CD4-positive, alpha-beta T cell treated with Interleukin-21 for 1 hour (primary cell): ENCODE measurements at places on chromosomes 12 and 14.
A peak's percentile ranks its signal among the peaks of the same experiment; 100 is the strongest.

DNA sequence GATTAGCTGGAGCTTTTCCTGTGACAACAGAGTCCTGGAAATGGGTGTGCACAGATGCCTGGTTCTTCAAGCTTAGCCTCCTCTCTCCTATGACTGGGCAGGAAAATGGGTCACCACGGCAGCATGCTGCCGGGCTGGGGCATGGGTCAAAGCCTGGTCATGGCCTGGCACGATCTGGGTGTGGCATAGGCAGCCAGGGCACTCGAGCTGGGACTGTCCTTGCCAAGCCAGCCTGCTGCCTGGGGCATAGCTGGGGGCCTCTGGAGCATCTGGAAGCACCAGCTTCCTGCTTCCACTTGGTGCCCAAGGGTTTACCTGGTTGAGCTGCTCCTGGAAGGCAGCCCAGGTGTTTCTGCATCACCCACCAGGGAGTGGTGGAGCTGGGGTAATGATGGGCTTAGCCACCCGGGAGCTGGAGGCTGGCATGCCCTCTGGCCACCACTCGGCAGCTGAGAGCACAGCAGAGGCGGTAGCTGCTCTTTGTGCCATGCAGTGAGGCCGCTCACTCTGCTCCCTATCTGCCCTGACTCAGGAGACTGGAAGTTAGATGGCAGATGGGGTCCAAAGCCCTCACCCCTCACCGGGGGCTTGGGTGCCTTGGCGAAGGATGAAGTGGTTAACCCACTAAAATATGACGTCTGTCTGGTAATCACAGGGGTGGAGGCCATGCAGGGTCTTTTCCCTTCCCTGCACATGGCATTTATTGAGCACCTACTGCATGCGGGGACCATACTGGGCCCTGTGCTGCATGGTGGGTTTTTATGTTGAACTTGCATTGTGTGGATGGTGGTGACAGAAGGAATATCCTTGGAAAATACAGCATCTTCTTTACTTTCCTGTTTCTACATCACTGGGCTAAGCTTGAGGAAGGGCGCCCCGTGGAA is 1.7 kb downstream of the OTUB2 start:
- DNase-seq, result no peak

- DNase-seq, result peak; percentile 88
Observed at GRCh38 chr12:126772171-126772864, 1494.7 kb upstream of the TMEM132C start.

DNA sequence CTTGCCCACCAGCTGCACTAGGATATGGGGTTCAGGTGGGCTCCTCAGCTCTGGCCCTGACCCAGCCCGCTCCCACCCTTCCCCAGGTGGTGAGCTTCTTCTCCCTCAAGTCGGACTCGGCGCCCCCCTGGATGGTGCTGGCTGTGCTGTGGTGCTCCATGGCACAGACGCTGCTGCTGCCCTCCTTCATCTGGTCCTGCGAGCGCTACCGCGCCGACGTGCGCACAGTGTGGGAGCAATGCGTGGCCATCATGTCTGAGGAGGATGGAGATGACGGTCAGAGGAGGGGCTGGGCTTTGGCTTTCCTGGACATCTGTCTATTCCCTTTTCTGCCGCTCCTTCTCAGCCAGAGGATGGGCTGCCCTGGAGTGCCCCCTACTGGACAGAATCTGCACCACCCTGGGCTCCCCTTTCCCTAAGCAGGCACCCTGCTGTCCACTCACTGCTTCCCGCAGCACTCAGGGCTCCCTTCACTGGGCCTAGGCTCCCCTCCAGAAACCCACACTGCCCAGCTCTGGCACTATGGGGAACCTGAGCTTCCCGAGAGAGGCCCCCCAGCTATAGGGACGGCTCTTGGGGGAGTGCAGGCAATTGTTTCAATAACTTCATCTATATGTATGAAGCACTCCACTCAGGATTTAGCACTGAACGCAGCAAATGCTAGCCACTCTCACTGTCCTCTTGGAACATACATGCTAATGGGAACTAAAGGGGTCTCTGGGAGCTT is 2.6 kb upstream of the P3H3 start:
- DNase-seq, result peak; percentile 80

DNA sequence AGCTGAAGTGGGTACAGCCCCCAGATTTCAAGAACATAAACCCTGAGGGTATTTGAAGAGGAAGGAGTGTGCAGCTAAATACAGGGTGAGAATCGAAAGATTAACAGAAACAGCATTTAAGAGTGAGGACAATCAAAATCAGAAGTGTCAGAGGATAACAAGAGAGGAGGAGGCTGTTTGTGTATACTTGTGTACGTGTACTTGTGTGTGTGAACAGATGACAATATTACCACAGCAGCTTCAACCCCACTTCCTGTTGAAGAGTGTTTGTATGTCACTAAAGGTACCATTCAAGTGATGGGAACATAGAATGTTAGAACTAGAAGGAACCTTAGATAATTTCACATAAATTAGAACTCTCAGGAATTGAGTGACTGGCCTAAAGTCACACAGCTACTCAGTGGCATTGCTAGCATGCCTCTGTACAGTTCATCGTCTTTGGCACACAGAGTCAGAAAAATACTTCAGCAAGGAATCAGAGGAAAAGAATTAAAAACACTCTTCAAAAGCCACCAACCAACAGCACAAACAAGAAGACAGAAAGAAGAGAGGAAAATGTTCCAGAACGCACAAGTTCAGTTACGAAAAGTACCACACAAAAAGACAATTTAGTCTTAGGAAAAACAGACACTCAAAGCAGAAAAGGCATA is 164.3 kb upstream of the BCL2L14 start:
- DNase-seq, result no peak

DNA sequence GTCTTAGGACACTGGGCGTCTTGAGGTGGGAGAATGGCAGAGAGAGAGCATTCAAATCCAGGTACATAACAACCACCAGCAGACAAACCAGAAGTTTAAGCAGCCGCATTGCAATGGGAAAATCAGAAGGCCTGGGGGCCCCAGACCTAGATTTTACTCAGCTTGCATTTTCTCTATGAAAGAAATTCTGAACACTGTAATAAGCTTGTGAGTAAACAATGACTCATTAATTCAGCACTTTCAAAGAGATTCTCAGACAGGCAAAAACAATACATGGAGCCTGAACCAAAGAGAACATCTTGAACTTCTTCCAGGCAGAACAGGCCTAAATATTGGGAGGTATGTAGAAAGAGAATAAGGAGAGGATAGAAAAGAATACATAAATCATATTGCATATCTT is 69.8 kb upstream of the IFNG-AS1 start:
- no peak for DNase-seq

- DNase-seq, result no peak
Observed at GRCh38 chr12:98955284-98955683, 310.2 kb downstream of the APAF1 start.

DNA sequence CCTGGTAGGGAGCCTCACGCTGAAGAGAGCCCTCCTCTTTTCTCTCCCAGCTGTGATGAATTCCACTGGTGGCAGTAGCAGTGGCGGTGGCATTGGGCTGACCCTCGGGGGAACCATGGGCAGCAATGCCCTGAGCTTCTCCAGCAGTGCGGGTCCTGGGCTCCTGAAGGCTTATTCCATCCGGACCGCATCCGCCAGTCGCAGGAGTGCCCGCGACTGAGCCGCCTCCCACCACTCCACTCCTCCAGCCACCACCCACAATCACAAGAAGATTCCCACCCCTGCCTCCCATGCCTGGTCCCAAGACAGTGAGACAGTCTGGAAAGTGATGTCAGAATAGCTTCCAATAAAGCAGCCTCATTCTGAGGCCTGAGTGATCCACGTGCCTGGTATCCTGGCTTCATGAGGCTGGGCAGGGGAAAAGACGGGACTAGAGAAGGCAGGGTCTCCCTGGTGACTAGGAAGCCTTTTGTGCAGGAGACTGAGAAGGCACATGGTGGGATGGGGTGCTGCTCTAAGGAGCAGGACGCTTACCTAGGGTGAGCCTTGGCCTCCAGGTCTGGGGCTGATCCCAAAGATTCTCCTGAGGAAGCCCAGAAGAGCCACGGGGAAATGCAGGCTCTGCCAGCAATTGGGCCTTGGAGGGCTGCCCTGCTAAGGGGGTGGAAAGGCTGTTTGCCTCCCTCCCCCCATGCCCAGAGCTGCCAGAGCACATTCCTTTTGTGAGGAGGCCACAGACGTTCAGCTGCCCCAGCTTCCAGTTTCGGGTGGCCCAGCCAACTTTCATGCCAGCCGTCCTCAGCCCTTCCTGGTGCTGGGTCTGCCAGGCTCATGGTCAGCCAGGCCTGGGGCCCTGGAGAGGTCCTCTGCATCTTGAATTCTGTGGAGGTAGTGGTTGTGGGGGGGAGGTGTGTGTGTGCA is 15.8 kb downstream of the KRT7 start:
- DNase-seq, result no peak
